ENCODE measurements at places on chromosomes 16 and 17. TPM values are rescaled to one million over a fixed set of nuclear protein-coding genes. Genes with fewer than 3 reads are reported as not detected.
A peak's percentile ranks its signal among the peaks of the same experiment; 100 is the strongest.

DNA sequence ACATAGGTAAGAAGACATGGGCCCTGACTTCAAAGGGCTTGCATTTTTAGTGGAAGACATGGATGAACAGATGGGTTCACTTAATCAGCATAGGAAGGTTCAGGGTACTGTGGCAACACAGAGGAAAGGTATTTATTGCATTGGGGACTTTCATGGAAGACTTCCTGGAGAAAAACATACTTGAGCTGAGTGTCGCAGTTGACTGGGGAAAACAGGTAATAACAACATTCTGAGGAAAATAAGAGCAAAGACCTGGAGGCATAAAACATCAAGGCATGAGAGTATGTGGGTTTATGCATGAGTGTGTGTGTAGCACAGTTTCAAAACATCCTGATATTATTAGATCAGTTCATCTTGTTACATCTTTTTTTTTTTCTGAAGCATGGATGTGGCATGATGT is 82.7 kb downstream of the MAP2K6 start:
- no peak for DNase-seq

- peak; percentile 74 for DNase-seq
These were observed 51.3 kb downstream of the ZFP90 start for GRCh38 chr16:68590201-68590994.

GRCh38 chr16:56894331-56894917 is 29.4 kb downstream of the SLC12A3 start:
- DNase-seq: no peak

- DNase-seq: no peak
These were observed 272.0 kb downstream of the MAF start for GRCh38 chr16:79328402-79329165.

DNA sequence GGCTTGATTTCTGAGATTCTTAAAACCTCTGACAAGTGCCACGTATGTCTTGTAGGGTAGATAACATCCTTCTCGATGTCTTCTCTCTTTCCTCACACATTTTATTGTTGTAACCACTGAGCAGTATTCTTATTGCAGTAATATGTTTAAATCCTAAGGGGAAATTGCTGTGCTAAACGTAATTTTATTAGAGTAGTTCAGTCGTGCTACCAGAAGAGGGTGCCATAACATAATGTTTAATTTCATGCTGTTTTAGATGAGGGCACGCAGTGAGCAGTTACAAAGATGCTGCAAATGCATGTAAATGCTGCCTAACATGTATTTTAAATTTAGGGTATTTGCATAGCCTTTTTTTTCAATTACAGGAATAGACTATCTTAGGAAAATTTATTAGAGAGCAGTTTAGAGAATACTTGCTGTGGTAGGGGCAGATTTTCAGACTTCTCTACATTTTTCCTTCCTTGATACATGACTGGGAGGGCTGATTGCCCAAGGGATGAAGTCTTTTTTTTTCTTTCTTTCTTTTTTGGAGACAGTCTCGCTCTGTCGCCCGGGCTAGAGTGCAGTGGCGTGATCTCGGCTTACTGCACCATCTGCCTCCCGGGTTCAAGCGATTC is 51.7 kb downstream of the GAN start:
- DNase-seq: no peak

DNA sequence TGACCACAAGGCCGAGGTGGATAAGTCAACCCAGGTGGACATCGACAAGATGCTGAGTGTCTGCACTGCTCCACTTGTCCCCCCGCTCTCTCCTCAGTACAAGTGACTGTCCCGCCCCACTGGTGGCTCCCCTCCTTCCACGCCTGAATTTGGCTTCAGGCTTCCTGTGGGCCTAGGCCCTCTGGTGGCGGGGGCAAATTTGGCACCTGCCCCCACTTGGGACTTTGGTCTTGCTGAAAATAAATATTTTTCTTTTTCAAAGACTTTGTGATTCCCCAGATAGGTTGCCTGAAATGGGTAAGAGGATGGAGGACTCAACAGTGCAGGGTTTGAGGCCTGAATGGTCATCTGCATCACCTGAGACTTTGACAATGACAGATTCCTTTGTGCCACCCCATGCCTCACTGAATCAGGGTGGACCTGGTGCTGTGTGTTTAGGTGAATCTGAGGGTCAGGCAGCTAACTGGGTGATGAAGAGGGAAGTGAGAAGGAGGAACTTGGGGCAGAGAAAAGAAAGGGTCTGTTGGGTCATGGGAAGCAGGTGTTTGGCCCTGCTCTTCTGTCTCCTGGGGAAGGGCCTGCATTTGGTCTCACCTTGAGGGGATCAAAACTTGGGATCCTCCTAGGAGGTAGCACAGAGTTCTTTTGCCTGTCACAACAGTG is 2.0 kb downstream of the C16orf86 start:
- DNase-seq: peak; percentile 59

DNA sequence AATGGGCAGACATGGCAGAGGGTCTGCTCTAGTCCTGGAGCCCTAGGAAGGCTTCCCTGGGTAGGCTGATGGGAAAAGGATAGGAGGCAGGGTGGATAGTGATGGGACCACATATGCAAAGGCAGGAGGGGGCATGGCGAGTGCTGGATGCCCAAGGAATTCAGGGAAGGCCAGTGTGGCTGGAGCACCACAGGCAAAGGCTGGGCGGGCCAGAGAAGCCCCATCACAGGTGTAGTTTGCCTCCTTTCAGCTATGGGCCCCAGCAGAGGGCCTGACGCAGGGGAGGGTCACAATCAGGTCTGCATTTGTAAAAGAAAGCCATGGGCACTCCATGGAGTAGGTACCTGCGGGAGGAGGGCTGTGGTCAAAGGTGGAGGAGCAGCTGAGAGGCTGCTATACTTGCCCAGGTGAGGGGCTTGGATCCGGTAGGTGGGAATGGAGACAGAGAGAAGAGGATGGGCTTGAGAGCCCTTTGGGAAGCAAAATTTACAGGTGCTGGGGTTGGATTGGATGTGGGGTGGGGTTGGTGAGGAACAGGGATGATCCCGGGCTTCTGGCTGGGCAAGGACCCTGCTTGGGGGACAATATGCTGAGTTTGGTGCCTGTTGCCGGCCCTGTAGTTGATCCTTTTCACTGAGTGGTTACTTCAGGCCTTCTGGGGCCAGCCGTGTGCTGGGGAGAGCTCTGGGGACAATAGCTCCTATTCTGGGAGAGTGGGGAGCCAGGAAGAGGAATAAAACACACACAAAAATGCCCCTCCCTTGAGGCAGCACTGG is 6.5 kb upstream of the COL1A1 start:
- no peak for DNase-seq

- DNase-seq: peak; percentile 73
These were observed 15.0 kb upstream of the C17orf58 start for GRCh38 chr17:68011199-68011665.

- DNase-seq: no peak
These were observed 83.5 kb upstream of the IRX5 start for GRCh38 chr16:54847207-54847606.

Gene TUBG2
- total RNA-seq: 21.3 TPM

Gene SOX8
- total RNA-seq: 0.97 TPM

Gene ITGB3
- total RNA-seq: 11.9 TPM

All from right cardiac atrium (tissue), 5 donors.